NCI-H1436 (cell line): ENCODE measurements at places on chromosomes 3 and 15.

GRCh38 chr3:43153216-43154083 lies 47.6 kb upstream of the POMGNT2 start:
- no peak for DNase-seq

GRCh38 chr15:49741712-49742111 lies 120.9 kb downstream of the DTWD1 start:
- DNase-seq: no peak

GRCh38 chr15:71752604-71753289 lies 57.6 kb upstream of the NR2E3 start:
- DNase-seq: no peak

- no peak for DNase-seq
Measured at GRCh38 chr3:177828208-177828565, 630.9 kb upstream of the TBL1XR1 start.

GRCh38 chr3:132444383-132444782 lies 27.1 kb downstream of the DNAJC13 start:
- DNase-seq: no peak

GRCh38 chr3:147389717-147390116 lies 16.6 kb downstream of the ZIC4 start:
- no peak for DNase-seq

GRCh38 chr3:152438181-152438580 lies 169.5 kb downstream of the MBNL1 start:
- no peak for DNase-seq

DNA sequence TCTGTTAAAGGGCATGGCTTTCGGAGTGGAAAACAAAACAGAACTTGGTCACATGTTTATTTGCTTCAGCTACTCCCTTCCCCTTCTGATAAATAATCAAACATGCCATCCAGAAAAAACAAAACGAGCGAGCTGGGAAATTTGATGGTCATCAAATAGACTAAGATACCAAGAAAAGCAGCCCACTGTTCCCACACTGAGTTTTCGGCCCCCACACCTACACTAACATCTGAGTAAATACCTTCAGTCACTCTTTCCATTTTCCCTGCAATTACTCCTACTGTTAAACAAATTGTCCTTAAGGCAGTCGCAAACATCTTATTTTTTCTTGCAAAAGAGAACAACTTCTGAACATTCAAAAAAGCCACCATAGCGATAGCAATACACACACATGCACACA lies 454.6 kb downstream of the FOXP1 start:
- no peak for DNase-seq

- DNase-seq: no peak
Measured at GRCh38 chr3:118974356-118975097, 60.1 kb downstream of the IGSF11 start.

DNA sequence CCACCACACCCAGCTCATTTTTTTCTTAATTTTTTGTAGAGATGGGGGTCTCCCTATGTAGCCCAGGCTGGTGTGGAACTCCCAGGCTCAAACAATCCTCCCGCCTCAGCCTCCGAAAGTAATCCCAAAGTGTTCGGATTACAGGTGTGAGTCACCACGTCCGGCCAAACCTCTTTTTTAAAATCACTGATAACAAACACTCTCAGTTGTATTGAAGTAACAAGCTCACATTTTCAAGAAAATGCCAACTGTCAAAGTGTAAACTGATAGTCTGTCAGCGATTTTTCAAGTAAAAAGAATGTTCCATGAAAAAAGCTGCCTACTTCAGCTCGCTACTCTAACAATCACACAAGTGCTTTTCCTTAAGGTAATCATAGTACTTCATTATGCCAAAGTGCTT lies 33.4 kb downstream of the UBXN7 start:
- DNase-seq: no peak

GRCh38 chr15:49855917-49856637 lies 235.2 kb downstream of the DTWD1 start:
- no peak for DNase-seq

DNA sequence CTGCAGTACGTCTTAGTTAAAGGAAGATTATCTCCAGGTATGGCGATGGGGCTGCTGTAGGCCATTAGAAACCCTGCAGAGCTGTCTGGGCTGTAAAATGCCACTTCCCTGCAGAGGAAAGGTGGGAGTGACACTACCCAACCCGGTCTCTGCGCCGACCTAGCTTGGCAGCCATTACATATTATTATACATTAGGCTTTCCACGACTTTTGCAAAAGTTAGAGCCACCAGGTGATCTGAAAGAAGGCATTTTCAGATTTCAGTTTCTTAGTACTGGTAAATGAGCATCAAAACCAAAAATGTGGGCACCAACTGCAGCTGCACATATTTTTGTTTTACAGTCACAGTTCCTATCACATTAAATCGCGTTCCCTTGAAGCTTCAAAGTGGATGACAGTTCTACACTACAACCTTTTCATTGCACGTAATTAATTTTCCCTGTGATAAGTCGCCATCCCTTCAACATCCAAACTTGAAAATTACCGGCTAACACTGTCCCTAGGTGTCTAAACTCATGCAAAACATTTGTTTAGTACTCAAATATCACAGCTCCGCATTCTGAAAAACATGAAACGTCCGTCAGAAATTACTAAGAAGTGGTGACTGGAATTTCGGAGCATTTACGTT lies 81.4 kb upstream of the CHD2 start:
- DNase-seq: no peak

GRCh38 chr15:22786868-22787698 lies 639 bp downstream of the NIPA1 start:
- no peak for DNase-seq

GRCh38 chr3:172256101-172256734 lies 192.0 kb downstream of the GHSR start:
- DNase-seq: no peak

- no peak for DNase-seq
Measured at GRCh38 chr3:123953735-123954134, 7.3 kb downstream of the CCDC14 start.

GRCh38 chr3:12046406-12046805 lies 42.2 kb downstream of the SYN2 start:
- DNase-seq: no peak

DNA sequence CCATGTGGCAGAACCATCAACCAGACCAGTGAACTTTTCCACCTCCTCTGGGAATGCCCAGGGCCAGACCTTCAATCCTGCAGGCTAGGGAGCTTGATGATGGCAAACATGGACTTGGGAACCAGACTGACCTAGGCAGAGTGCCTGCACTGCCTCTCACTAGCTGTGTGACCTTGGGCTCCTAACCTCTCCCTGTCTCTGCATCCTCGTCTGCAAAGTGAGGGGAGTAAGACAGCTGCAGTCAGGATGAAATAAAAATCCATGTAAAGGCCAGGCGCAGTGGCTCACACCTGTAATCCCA lies 17.5 kb upstream of the LOXL1 start:
- no peak for DNase-seq

- no peak for DNase-seq
Measured at GRCh38 chr15:71597126-71597525, 213.2 kb upstream of the NR2E3 start.

DNA sequence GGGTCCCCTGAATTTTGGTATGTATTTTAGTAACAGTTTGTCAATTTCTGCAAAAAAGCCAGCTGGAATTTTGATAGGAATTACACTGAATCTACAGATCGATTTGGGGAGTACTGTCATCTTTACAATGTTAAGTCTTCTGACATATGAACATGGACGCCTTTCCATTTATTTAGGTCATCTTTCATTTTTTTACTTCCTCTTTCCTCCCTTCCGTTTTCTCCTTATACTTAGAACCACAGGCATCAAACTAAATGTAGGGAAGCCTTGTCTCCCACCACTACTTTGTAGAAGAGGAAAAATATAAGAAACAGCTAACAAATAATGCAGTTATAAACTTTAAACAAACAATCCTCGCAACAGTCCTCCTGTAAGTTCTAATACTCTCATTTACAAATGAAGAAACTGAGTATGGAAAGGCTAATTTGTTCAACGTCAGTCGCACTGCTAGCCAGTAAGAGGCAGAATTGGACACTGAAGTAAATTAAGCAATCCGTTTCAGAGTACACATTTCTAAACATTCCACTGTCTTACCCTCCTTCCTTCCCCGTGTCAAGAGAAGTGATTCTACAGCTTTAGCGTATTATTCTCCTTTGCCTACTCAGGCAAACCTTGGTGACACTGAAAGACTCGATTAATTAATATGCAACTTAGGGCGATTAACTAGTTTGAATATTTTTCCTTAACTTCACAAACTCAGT lies 25.6 kb downstream of the RHOA start:
- DNase-seq: no peak

DNA sequence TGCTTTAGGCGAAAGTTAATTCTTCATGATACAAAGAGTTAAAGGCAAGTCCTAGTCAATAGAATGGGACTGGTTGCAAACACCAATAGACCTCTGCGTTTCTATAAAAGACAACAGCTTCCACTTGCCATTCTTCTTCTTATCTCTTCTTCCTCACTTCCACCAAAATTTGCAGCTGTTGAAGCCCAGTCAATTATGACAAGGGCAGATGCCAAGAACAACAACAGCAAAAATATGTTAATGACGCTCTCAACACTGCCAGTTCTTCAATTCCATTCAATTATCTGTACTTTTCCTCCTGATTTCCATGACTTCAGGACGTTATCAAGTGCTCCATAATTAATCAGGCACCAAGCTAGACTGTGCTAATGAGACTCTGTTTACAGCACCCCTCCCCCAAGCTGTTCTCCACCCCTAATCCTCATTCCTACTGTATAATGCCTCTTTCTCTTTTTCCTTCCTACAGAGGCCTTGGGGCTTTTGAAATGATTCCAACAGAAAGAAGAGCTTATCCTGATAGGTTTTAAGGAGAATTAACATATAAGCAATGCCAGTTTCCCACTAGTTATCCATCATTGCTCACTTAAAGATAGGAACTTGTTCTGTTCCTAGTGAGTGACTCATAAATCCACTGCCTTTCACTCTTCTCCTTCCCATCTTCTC lies 1160.5 kb downstream of the IGSF11 start:
- no peak for DNase-seq

- DNase-seq: no peak
Measured at GRCh38 chr3:16477056-16477455, 36.4 kb downstream of the RFTN1 start.

GRCh38 chr3:196554205-196554604 lies 14.1 kb downstream of the WDR53 start:
- DNase-seq: no peak

GRCh38 chr15:22263738-22264137 lies 183.4 kb downstream of the OR4M2 start:
- no peak for DNase-seq

GRCh38 chr3:157632075-157632474 lies 128.9 kb upstream of the VEPH1 start:
- DNase-seq: no peak

DNA sequence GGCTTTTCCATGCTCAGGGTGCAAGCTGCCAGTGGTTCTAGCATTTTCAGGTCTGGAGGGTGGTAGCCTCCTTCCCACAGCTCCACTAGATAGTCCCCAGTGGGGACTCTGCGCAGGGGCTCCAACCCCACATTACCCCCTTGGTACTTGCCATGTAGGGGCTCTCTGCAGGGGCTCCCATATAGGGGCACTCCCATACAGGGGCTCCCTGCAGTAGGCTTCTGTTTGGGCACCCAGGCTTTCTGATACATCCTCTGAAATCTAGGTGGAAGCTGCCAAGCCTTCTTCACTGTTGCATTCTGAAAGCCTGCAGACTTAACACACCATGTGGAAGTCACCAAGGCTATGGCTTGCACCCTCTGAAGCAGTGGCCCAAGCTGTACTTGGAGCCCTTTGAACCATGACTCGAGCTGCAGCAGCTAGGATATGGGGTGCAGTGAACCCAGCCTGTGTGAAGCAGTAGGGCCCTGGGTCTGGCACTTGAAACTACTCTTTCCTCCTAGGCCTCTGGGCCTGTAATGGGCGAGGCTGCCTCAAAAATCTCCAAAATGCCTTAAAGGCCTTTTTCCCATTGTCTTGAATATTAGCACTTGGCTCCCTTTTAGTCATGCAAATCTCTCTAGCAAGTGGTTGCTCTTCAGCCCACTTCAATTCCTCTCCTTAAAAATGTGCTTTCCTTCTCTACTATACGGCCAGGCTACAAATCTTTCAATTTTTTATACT lies 96.4 kb downstream of the TPRA1 start:
- DNase-seq: no peak

DNA sequence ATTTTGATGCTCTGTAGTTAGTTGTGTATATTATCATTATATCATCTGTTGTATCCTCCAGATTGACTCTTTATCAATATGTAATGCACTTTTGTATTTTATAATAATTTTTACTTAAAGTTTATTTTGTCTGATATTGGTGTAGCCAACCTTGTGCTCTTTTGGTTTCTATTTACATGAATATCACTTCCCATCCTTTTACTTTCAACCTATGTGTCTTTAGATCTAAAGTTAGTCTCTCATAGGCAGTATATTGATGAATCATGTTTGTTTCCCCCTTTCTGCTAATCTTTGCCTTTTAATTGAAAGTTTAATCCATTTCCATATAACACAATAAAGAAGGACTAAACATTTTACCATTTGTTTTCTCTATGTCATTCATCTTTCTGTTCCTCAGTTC lies 28.1 kb upstream of the CD200R1L start:
- no peak for DNase-seq

DNA sequence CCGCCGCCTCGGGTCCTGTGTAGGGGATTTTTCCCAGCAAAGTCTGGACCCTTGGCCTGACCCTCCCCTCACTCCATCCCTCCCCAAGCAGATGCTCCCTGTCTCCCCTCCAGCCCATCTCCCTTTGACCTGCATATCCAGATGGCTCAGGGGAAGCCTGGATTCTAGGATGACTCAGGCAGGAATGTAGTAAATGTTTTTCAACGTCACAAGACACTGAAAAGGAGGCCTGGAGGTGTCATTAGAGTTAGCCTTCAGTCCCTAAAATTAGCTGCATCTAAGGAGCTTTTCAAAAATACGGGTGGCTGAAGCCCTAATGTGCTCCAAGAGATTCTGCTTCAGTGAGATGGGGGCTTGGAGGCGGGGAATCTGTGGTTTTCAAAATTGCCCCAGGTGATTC lies 7.2 kb downstream of the ACAN start:
- DNase-seq: no peak

DNA sequence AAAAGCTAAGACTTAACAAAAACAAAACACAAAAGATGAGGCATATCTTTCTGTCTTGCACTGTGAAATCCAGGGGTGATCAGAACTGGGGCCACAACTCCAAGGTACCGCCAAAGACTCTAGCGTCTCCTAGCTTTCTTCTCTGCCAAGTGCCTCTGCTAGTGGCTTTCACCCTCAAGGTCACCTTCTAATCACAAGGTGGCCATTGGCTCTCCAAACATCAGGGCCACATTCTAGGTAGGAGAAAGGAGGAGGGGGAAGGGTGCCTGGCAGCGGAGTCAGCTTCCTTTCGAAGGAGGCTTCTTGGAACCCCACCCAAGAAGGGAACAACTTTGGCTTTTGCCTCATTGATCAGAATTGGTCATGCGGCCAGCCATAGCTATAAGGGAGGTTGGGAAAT lies 168.8 kb upstream of the SMAD3 start:
- no peak for DNase-seq

- DNase-seq: no peak
Measured at GRCh38 chr3:21274079-21274571, 476.9 kb downstream of the ZNF385D start.

DNA sequence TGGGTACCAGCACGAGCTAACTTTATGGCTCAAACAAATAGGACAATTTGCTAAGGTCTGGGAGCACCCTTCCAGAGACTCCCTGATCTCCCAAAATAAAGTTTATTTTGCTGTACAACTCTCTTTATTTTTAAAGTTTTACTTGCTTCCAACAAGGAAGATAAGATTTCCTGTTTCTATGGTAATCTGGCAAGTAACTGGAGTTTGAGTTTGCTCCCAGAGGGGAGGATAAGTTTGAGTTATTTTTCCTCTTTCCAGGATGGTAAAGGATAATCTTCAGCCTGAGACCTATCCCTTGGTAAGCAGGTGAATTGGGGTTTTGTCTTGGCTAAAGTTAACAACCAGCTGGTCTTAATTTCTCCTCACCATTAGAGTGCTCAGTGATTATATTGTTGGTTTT lies 1019.4 kb upstream of the ALCAM start:
- DNase-seq: no peak
